ENCODE measurements at places on chromosomes 2 and 18. TPM values are rescaled to one million over a fixed set of nuclear protein-coding genes. Genes with fewer than 3 reads are reported as not detected.

- H3K27me3 ChIP-seq, result no peaks in the 10 kb centered on the region
- H3K36me3 ChIP-seq, result no peaks in the 10 kb centered on the region
- DNase-seq, result no peak
- H3K4me1 ChIP-seq, result peaks cover 9% of the 10 kb centered on the region
- peak overlapping the region; percentile 77 for H3K27ac ChIP-seq
- H3K4me3 ChIP-seq, result no peak overlapping the region
Measured at GRCh38 chr18:6728331-6728730, 1.2 kb upstream of the ARHGAP28 start.

GRCh38 chr18:26540043-26540628 lies 8.2 kb downstream of the KCTD1 start:
- no peaks in the 10 kb centered on the region for H3K4me1 ChIP-seq
- H3K27me3 ChIP-seq, result no peaks in the 10 kb centered on the region
- H3K4me3 ChIP-seq, result no peak overlapping the region
- H3K27ac ChIP-seq, result no peak overlapping the region
- H3K36me3 ChIP-seq, result no peaks in the 10 kb centered on the region

RTKN gene
- 19.1 TPM for total RNA-seq

FBXO15 gene
- total RNA-seq, result not detected

GRCh38 chr2:156765043-156765442 lies 328.9 kb downstream of the GPD2 start:
- no peaks in the 10 kb centered on the region for H3K27me3 ChIP-seq
- H3K4me1 ChIP-seq, result no peaks in the 10 kb centered on the region
- H3K27ac ChIP-seq, result no peak overlapping the region
- no peak overlapping the region for H3K4me3 ChIP-seq

CENPA gene
- not detected for total RNA-seq

SLC9A2 gene
- total RNA-seq, result 0.28 TPM

DNA sequence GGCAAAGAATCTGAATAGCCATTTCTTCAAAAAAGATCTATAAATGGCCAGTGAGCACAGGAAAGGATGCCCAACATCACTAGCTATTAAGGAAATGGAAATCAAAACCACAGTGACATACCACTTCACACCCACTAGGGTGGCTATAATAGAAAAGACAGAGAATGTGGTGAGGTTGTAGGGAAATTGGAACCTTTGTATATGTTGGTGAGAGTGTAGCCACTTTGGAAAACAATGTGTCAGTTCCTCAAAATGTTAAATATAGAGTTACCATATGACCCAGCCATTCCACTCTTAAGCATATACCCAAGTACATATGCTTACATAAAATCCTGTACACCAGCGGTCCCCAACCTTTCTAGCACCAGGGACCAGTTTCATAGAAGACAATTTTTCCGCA lies 152.8 kb downstream of the SMAD2 start:
- H3K27me3 ChIP-seq, result no peaks in the 10 kb centered on the region
- DNase-seq, result no peak
- H3K4me3 ChIP-seq, result no peak overlapping the region
- no peaks in the 10 kb centered on the region for H3K36me3 ChIP-seq
- H3K27ac ChIP-seq, result no peak overlapping the region

ARL4C gene
- total RNA-seq, result 8.9 TPM

CNDP1 gene
- not detected for total RNA-seq

SYT4 gene
- total RNA-seq, result 3.8 TPM

DNA sequence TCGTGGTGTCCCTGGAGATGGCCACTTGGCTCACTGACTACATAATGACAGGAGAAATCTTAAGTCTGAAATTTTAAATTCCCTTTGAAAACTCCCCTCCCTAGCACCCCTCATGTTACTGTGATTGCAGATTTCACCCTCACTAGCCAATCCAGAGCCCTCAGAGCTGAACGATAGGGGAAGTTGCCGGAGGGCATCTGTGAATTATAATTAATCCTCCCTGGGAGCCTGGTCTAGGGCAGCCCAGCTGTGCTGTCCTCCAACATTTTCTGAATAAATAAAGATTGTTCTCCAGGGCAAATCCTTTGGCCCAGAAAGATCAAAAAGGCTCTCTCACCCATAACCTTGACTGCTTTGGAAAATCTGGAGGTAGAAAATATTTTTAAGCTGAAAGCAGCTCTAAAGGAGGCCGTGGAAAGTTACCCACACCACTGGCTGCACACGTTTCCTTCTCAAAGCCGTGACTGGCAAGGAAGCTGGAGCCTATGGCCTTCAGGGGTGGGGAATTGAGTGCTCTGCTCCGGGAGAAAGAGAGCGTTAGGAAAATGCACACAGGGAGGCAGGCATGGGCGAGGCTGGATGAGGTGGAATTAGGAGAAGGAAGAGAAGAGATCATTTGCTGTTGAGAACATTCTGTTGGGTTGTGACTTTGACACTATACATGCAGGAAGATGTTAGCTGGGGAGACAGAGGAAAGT lies 68.9 kb upstream of the CNGA3 start:
- H3K4me1 ChIP-seq, result no peaks in the 10 kb centered on the region
- H3K4me3 ChIP-seq, result no peak overlapping the region
- no peak for DNase-seq
- no peaks in the 10 kb centered on the region for H3K27me3 ChIP-seq
- no peaks in the 10 kb centered on the region for H3K36me3 ChIP-seq

DNA sequence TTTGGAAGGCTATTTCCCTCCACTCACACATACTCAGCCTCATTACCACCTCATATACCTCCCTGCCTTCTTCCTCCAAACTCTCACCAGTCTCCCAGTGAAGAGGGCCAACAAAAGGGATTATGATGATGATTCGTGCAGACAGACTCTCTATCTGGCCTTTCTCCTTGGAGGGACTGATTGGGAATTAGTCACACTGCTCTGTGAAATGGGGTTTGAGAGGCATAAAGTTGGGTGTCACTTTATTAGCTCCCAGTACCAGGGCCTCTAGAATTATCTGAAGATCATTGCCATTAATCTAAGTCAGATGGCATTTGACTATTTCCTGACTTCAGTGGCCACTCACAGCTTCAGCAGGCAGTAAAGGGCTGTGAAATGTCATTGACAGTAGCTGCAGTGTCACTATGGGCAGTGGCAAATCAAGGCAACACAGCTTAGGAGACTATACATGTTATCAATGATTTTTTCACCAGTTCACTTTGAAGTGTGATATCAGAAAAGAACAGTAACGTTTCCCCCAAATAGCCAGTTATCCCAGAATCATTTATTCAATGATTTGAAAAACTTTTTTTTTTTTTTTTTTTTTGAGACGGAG lies 17.4 kb downstream of the CNRIP1 start:
- no peak overlapping the region for H3K27ac ChIP-seq
- no peaks in the 10 kb centered on the region for H3K27me3 ChIP-seq
- H3K36me3 ChIP-seq, result no peaks in the 10 kb centered on the region
- no peaks in the 10 kb centered on the region for H3K4me1 ChIP-seq
- no peak overlapping the region for H3K4me3 ChIP-seq
- no peak for DNase-seq

GRCh38 chr2:151999053-151999452 lies 99.8 kb downstream of the CACNB4 start:
- no peaks in the 10 kb centered on the region for H3K36me3 ChIP-seq
- no peak overlapping the region for H3K4me3 ChIP-seq
- peaks cover 12% of the 10 kb centered on the region for H3K4me1 ChIP-seq

NCK2 gene
- total RNA-seq, result 56.1 TPM

GRCh38 chr18:74478880-74479279 lies 17.3 kb upstream of the CNDP2 start:
- H3K27ac ChIP-seq, result no peak overlapping the region
- H3K27me3 ChIP-seq, result no peaks in the 10 kb centered on the region
- H3K4me3 ChIP-seq, result no peak overlapping the region
- DNase-seq, result no peak
- H3K4me1 ChIP-seq, result no peaks in the 10 kb centered on the region
- H3K36me3 ChIP-seq, result no peaks in the 10 kb centered on the region

GRCh38 chr2:45980161-45980865 lies 316.9 kb upstream of the EPAS1 start:
- no peak overlapping the region for H3K4me3 ChIP-seq
- no peaks in the 10 kb centered on the region for H3K36me3 ChIP-seq
- DNase-seq, result peak; percentile 34
- no peak overlapping the region for H3K27ac ChIP-seq
- no peaks in the 10 kb centered on the region for H3K27me3 ChIP-seq

DNA sequence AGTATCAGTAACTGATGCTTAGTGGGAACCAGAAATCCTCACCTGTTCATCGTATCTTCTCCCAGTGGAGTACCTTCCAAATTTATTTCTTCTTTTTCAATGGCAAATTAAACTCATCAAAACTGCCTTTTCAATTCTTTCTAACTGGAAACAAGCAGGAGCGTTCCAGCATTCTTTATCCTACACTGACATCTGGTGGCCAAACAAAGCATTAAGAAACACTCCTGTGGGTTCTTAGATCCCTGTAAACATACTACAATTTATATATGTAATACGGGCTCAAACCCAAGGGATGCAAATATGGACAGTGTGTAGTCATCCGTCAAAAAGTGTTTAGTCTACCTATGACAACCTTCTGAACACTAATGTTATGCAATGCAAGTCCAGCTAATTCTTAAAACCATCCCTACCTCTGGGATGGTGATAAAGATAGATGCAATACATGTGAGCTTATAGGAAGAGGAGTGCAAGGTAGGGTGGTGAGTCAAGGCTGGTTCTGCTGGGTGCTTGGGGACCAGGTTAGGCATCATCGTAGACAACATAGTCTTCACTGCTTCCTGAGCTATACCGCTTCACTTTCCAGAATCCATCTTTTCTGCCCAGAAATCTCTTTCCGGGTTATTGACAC lies 375.0 kb downstream of the CTNNA2 start:
- H3K27me3 ChIP-seq, result no peaks in the 10 kb centered on the region
- no peaks in the 10 kb centered on the region for H3K4me1 ChIP-seq
- H3K27ac ChIP-seq, result no peak overlapping the region
- no peak for DNase-seq
- H3K36me3 ChIP-seq, result no peaks in the 10 kb centered on the region

GRCh38 chr2:71153585-71154224 lies 23.3 kb downstream of the MPHOSPH10 start:
- peaks cover 20% of the 10 kb centered on the region for H3K4me1 ChIP-seq
- no peak for DNase-seq
- peaks cover 14% of the 10 kb centered on the region for H3K36me3 ChIP-seq

- H3K4me3 ChIP-seq, result no peak overlapping the region
- H3K27ac ChIP-seq, result no peak overlapping the region
- H3K27me3 ChIP-seq, result no peaks in the 10 kb centered on the region
Measured at GRCh38 chr2:29295845-29296244, 180.6 kb downstream of the CLIP4 start.

EVA1A gene
- not detected for total RNA-seq

ACMSD gene
- total RNA-seq, result not detected

GRCh38 chr2:56448403-56449001 lies 264.7 kb downstream of the CCDC85A start:
- H3K27ac ChIP-seq, result no peak overlapping the region
- no peaks in the 10 kb centered on the region for H3K4me1 ChIP-seq
- H3K36me3 ChIP-seq, result no peaks in the 10 kb centered on the region
- H3K4me3 ChIP-seq, result no peak overlapping the region
